ENCODE measurements at places on chromosomes 13 and 19.

DNA sequence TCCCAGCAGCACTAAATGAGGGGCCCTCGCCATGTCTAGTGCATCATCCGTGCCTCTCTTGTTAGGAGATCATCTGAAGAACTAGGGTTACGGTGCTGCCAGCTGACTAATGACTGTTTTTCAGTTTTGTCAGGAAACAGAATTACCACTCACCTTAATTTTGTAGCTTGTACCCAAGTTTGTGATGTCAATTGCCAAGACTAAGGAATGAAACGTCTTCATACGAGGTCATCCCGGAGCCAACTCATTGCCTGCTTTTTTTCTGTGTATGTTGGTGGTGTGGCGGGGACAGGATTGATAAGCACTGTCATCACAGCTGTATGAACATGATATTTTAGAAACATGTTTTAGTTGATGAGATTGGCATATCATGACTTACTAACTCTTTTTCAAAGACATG lies 100.6 kb downstream of the TNFRSF19 start:
- DNase-seq, result no peak

- DNase-seq, result no peak
These were observed 24.1 kb downstream of the IZUMO4 start for GRCh38 chr19:2120821-2121220.

DNA sequence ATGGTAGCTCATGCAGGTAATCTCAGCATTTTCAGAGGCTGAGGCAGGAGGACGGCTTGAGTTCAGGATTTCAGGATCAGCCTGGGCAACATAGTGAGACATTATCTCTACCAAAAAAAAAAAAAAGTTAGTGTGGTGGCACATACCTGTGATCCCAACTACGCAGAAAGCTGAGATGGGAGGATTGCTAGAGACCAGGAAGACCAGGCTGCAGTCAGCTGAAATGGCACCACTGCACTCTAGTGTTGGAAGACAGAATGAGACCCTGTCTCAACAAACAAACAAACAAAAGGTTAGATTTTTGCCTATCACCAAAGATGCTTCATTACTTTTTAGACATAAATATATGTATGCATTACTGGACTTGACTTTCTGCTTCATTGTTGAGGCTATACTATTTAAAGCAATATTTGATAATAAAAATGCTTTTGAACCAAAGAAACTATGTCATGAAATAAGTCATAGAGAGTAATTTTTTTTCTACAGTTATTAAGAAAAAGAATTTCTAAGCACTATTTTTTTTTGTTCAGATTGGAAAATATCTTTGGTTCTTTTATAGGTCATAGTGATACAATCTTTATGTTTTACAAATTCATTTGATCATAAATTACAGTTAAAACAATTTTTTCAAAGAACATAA lies 1180.1 kb upstream of the ATXN8OS start:
- DNase-seq, result no peak

DNA sequence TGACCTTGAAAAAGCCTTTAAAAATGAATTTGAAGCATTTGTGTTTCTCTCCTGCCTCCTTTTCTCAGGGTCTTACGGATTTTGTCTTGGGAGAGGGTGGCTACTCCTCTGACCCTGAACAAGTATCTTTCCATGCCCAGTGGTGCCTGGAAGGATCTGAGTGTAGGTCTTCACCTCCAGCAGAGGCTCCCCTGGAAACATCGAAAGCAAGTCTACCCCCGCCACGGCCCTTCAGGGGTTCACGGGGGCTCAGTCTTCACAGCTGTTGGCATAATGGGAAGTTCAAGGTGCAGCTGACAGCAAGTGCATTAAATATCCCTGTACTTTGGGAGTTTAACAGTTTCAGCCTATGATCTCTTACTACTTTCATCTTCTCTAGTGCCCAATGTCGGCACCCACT lies 42.7 kb upstream of the SLC15A1 start:
- DNase-seq, result no peak

- no peak for DNase-seq
These were observed 6.6 kb upstream of the CD79A start for GRCh38 chr19:41870401-41870873.

DNA sequence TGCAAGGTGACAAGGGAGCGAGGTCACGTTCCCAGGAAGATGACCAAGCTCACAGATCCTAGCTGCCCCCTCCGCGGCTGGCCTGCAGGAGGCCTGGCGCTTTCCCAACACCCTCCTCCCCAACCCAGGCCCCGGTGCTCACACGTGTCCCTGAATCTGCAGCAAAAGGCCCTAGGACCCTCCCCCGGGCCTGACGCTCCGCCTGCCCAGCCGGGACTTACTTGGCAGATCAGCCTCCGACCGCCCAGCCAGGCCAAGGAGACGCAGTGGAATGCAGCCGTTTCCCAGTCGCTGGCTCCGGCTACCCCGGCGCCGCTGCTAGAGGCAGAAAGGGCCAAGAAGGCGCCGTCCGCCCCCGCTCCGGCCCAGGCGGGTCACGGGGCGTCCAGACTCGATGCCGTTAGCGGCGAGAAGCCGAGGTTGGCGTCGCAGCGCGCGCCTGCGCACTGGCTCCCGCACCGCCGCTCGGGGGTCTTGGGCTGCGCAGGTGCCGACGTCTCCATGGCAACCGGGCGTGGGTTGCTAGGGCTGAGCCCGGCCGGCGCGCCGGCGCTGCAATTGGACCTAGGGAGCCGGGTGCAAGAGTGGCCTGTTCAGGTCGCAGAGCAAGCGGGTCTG lies at the start of gene PNMA8A:
Gene PNMA8A (minus strand): TSS at position 448 of the 618 bp plus-strand sequence. CDS start 528 bp downstream, outside the sequence.
- DNase-seq, result no peak

DNA sequence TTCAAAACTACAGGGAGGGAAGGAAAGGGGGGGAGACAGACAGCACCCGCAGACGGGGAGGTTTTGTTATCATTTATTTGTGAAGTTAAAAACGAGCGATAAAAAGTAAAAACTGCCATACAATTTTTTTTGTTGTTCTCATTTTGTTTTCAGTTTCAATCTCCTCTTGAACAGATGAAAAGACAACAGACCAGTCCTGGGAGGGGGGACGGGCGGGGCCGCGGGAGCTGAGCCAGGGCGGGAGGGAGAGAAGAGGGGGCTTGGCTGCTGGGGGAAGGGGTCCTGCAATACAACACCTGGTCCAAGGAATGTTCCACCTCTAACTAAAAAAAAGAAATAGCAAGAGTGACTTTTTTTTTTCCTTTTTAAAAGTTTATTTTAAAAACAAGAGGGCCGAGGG lies 11.3 kb downstream of the KHSRP start:
- no peak for DNase-seq

DNA sequence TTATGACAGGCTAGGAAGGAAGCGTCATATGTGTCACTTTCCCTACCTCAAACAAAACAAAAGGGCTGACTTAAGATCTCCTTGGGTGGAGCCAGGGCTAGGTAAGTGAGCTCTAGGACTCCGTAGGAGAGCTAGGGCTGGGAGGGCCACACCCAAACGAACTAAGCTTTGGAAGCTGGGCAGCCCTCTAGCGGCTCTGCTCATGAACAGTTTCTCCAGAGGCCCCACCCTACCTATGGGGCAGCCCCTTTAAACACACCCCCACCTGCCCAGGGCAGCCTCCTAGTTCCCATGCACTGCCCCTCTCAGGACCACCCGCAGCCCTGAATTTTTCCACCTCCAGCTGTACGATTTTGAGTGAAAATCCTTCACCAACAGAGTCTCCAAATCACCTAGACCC lies 3.5 kb downstream of the PEG3 start:
- DNase-seq, result no peak

DNA sequence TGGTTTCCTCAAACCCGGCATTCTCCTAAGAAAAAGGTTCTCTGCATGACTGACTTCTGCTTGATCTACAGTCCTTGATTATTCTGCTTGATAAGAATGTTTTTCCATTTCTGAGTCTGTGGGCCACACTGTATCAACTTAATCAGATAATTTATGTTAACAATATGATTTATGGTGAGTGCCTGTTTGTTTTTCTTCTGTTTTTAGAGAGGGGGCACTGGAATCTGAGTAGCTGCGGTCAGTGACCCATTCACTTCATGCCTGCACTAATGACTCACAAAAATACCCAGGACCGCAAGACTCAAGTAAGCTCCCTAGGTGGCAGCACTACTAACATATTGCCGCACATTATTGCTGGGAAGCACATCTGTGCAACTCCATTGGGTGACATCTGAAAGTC lies 542.3 kb upstream of the ATXN8OS start:
- DNase-seq, result no peak

GRCh38 chr19:32287811-32288227 lies 57.6 kb upstream of the ZNF507 start:
- no peak for DNase-seq

GRCh38 chr13:83220241-83220640 lies 662.0 kb downstream of the SLITRK1 start:
- DNase-seq, result no peak

- DNase-seq, result no peak
These were observed 133.5 kb upstream of the KL start for GRCh38 chr13:32882691-32883090.

DNA sequence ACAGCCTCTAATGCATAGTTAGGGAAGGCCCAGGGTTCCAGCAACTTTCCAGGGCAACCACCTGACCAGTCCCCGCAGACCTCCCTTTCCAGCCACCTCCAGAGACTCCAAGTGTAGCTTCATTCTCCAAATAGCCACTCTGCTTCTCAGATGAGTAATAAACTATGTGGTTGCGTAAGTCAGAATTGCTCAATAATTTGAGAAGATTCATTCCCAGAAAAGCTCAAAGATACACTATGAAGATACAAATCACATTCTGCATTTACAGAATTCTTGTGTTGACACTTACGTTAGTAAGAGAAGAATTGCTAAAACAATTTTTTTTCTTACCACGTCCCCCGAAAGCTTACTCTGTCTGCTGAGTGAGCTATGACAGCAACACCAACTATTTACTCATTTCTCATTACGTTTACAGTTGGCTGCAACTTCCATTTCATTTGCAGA lies 8.2 kb upstream of the LATS2 start:
- no peak for DNase-seq

- DNase-seq, result no peak
These were observed 7.4 kb upstream of the ESD start for GRCh38 chr13:46804391-46804815.

DNA sequence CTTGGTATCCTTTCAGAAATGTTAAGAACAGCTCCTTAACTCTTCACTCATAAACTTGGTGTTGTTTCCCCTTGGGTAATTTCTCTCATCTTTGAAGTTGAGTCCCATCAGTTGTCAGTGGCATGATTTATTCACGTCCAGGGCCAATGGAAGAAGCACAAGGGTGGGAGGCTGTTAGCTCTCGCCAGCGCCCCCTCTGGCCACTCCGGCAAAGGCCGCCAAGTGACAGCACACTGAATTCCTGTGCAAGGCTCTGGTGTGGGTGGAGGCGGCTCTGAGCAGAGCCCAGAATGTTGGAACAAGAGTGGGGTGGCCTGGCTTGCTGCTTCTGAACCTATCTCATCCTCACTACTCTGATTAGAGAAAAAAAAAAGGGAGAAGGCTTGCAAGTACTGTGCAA lies 13.1 kb upstream of the MEDAG start:
- DNase-seq, result no peak

DNA sequence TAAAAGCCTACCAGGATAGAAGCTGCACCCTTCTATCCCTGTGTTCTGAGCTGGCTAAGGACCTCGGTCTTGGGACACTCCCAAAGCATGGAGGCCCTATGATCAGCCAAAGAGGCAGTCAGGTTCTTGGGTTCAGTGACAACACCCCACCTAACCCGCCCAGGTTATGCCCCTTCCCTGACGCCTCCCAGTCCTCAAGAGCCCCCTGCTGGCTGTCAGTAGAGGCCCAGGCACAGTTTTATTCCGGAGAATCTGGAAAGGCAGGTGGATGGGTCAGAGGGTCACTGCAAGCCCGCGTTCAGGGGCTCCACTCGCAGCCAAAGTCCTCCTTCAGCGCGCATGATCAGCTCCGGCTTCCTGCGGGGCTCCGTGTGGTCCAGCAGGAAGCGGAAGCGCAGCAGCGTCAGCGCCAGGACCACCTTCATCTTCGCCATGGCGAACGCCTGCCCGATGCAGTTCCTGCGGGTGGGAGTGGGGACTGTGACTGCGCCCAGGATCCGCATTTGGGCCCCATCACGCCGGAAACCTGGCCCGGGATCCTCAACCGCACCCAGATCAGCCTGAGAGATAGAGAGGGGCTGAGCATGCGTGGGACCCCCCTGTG lies 22.3 kb downstream of the OR10H3 start:
- DNase-seq, result no peak

DNA sequence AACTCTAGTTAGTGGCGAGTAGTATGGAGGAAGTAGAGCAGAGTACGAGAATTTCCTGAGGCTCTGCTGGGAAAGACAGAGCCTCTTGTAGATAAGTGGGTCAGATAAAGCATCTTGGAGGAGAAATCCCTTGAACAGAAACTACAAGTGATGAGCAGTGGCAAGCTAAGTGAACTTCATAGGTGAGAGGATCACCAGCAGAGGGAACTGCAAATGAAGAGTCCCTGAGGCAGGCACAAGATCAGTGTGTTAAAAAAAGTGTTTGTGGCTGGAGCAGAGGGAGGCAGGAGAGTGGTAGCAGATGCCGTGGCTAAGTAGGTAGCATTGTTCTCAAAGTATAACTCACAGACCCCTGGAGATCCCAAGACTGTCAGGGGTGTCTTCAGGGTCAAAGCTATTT lies 437.6 kb downstream of the HS6ST3 start:
- no peak for DNase-seq

DNA sequence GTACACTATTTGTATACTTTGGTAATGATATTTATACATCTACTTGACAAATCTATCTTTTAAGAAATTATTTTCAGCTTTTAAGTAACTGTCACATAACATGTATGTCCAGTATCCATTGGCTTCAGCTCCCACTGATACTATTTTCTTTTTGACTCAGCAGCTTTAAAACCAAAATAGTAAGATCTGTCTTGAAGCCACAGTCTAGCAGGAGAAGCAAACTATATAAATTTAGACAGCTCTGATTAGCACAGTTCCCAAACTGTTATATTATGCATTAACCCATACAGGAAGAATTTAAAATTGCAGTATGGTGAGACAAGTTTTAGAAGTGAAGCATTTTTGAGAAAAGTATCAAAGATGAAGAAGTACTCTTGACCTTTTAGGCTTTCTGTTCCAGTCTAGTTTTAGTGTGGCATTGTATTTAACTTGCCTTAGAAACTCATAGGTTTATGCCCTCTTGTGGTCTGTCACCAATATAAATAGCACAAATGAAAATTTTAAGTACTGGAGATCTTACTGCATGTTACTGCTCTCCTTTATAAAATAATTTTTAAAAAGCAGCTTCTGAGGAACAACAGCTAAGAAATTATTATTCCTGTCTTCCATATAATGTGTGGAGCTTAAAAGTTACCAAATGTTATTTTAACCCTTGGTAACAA lies 24.7 kb downstream of the URI1 start:
- no peak for DNase-seq

- DNase-seq, result no peak
These were observed 257.0 kb downstream of the TSHZ3 start for GRCh38 chr19:31092274-31092673.
